Activated CD4-positive, alpha-beta memory T cell treated with anti-CD3 and anti-CD28 coated beads for 36 hours (primary cell): ENCODE measurements at places on chromosomes 2 and 18. TPM values are rescaled to one million over a fixed set of nuclear protein-coding genes. Genes with fewer than 3 reads are reported as not detected.

DNA sequence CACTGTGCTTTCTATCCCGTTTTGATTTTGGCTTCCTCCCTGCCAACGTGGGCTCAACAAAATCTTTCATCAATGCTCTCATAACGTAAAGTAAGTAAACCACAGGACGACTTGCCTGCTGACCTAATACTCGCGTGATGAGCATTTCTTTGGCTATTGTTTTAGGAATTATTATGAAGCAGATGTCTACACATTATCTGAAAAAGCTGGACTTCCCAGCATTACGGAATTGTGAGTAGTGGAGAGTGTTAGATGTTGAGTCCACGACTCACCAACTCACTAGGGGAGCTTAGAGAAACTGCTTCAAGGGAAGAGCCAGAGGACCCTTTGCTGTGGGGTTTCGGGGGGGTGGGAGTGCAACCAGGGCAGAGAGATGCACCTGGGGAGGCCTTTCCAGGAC is 21.9 kb downstream of the HJURP start:
- H3K36me3 ChIP-seq = peaks cover 33% of the 10 kb centered on the region
- no peak for DNase-seq
- no peaks in the 10 kb centered on the region for H3K4me1 ChIP-seq
- no peaks in the 10 kb centered on the region for H3K27me3 ChIP-seq
- H3K27ac ChIP-seq = no peak overlapping the region

- peaks cover 7% of the 10 kb centered on the region for H3K36me3 ChIP-seq
- no peak for DNase-seq
- peaks cover 31% of the 10 kb centered on the region for H3K4me1 ChIP-seq
These were observed 34.0 kb upstream of the MALL start for GRCh38 chr2:110149330-110150220.

- no peak overlapping the region for H3K27ac ChIP-seq
- H3K36me3 ChIP-seq = peaks cover 72% of the 10 kb centered on the region
- H3K27me3 ChIP-seq = no peaks in the 10 kb centered on the region
- no peak for DNase-seq
- H3K4me1 ChIP-seq = peaks cover 25% of the 10 kb centered on the region
These were observed 40.0 kb downstream of the BCL2L11 start for GRCh38 chr2:111160758-111161157.

DNA sequence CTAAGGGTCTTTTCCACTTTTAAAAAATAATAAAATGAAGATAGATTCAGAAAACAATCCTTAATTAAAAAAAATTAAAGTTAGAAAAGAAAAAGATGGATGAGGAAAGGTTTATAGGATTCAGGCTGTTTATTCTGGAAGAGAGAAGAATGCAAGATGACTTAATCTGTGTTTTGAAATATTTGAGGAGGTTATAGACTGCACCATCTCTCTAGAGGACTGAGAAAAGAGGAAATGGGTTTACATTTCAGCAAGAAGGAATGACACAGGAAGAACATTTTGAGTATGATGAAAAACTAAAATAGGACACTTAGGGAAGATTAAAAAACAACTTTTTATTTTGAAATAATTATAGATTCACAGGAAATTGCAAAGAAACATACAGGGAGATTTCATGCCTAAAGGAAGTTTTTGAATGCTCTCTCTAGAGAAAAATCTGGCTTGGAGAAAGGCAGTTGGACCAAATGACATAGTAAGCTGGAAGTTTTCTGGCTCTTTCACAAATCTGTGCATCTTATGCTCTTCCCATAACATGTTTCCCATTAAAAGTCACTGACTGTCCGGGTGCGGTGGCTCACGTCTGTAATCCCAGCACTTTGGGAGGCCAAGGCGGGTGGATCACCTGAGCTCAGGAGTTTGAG is 75.0 kb downstream of the CERS6 start:
- no peak for DNase-seq

GRCh38 chr2:217559084-217559483 is 443.7 kb downstream of the TNS1 start:
- H3K27ac ChIP-seq = no peak overlapping the region
- peaks cover 3% of the 10 kb centered on the region for H3K4me1 ChIP-seq
- no peak overlapping the region for H3K4me3 ChIP-seq
- DNase-seq = no peak

DNA sequence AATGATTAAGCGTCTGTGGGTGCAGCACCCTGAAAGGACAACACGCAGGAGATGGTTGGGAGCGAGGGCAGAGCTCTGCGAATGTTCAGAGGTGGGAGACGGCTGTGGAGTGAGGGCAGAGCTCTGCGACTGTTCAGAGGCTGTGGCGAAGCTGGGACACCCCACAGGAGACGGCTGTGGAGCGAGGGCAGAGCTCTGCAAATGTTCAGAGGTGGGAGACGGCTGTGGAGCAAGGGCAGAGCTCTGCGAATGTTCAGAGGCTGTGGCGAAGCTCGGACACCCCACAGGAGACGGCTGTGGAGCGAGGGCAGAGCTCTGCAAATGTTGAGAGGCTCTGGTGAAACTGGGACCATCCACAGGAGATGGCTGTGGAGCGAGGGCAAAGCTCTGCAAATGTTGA is 40.0 kb upstream of the SNTG2 start:
- no peaks in the 10 kb centered on the region for H3K36me3 ChIP-seq
- no peak overlapping the region for H3K4me3 ChIP-seq
- H3K27ac ChIP-seq = no peak overlapping the region
- no peak for DNase-seq
- H3K27me3 ChIP-seq = no peaks in the 10 kb centered on the region

- no peak overlapping the region for H3K4me3 ChIP-seq
- no peak for DNase-seq
- H3K27me3 ChIP-seq = peaks cover 2% of the 10 kb centered on the region
- no peak overlapping the region for H3K27ac ChIP-seq
These were observed 247.7 kb downstream of the TPGS2 start for GRCh38 chr18:36580874-36581750.

DNA sequence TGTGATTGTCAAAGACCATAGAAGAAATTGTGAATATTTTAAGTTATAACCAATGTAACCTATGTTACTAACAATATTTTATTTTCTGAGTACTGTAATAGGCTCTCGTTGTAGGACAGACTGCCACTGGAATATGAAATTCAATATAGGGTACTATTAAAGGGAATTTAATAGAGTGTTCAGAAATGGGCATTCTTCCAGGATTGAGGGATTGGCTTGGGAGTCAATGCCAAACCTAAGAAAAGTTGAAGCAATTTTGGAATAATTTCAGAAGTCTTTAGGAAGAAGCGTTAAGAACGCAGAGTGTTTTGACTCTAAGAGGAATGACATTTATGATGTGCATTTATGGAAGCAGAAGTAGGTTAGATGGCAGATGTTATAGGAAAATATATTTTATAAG is 79.0 kb downstream of the ACVR2A start:
- H3K4me3 ChIP-seq = no peak overlapping the region
- peaks cover 12% of the 10 kb centered on the region for H3K4me1 ChIP-seq
- no peak overlapping the region for H3K27ac ChIP-seq
- H3K36me3 ChIP-seq = peaks cover 13% of the 10 kb centered on the region

GRCh38 chr2:26770986-26771586 is 7.0 kb downstream of the SLC35F6 start:
- H3K27me3 ChIP-seq = no peaks in the 10 kb centered on the region
- H3K36me3 ChIP-seq = no peaks in the 10 kb centered on the region
- H3K4me1 ChIP-seq = peaks cover 42% of the 10 kb centered on the region

DNA sequence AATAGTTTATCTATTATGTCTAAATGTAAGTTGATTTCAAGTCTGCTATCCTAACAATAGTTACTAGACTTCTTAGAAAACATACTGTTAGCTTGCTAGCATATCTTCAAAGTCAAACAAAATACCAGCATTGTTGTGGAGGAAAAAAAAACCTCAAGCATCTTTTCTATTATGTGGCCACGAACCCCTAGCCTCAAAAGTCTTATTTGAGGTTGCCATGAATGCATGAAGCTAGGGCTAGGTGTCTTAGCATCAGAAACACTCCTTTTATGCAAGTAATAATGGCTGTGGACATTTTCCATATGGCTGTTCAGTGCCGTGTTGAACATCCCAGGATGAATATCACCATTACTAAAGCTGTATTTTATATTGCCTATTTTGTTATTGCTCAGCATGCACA is 86.6 kb upstream of the OTX1 start:
- H3K27ac ChIP-seq = no peak overlapping the region
- no peak overlapping the region for H3K4me3 ChIP-seq
- H3K27me3 ChIP-seq = no peaks in the 10 kb centered on the region
- DNase-seq = no peak

The NEU4 gene
- 0.36 TPM for total RNA-seq

The C1QL2 gene
- not detected for total RNA-seq

The KCNE4 gene
- total RNA-seq = not detected

The CYP27C1 gene
- not detected for total RNA-seq

The D2HGDH gene
- 28.2 TPM for total RNA-seq

The UGT1A5 gene
- total RNA-seq = not detected

The BBS5 gene
- 3.4 TPM for total RNA-seq

The IL18R1 gene
- total RNA-seq = 25.5 TPM

The VPS4B gene
- total RNA-seq = 41.7 TPM

The HMSD gene
- total RNA-seq = 18.9 TPM

The PFN4 gene
- total RNA-seq = 0.40 TPM

The STPG4 gene
- not detected for total RNA-seq

The SLC4A3 gene
- not detected for total RNA-seq

The CGREF1 gene
- total RNA-seq = 2.9 TPM

The NDUFV2 gene
- total RNA-seq = 552 TPM

The RMDN2 gene
- total RNA-seq = 1.8 TPM
